ENCODE measurements at places on chromosomes 7 and 10. TPM values are rescaled to one million over a fixed set of nuclear protein-coding genes. Genes with fewer than 3 reads are reported as not detected.

DNA sequence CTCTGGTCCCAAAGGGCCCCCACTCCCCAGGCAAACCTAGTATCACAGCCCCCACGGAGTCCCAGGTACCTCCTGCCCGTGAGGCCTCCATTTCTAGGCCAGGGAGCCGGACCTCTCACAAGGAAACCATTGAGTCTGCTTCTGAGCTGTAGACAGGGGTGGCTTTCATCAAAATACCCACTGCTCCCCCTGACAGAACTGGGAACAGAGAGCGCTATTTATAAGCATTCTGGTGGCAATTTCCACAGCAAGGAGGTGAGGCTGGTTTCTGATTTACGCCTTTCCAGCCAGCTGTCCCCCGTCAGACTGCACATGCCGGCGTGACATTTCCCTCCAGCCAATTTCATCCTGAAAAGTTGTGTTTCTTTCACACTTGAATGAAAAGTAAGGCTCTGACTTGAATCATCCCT lies 407.5 kb upstream of the PRKCQ start:
- DNase-seq: no peak

GRCh38 chr7:157205438-157205837 lies 66.7 kb downstream of the UBE3C start:
- DNase-seq: no peak

- DNase-seq: no peak
These were observed 750 bp upstream of the CDK14 start for GRCh38 chr7:90595342-90595800.

DNA sequence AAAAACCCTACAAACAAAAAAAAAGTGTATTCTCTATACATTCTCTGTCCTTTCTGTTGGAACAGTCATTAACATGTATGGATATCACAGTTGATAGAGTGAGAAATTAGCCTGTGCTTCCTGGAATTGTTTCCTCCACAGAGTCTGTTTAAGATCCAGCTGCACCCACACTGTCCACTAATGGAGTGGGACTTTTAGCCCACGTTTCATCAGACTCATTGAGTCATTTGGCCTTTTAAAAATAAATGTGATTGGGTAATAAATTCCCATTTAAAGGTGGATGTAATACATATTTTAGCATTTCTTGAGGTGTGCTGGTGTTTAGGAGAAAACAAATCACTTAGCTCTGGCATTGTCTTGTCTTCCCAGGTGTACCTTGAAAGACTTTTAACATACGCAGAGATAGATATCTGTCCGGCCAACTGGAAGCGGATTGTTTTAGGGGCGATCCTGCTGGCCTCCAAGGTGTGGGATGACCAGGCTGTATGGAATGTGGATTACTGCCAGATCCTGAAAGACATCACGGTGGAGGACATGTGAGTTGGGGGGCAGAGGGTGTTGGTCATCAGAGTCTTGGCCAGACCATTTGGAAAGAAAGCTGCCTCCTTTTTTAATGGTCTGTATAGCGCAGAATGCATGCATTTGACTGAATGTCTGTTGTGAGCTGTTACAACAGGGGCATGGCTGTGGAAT lies 52.3 kb upstream of the GJD4 start:
- no peak for DNase-seq

- no peak for DNase-seq
These were observed 778.0 kb upstream of the AUTS2 start for GRCh38 chr7:68820321-68820720.

The DMTF1 gene
- polyA plus RNA-seq: 43.4 TPM

The PIK3CG gene
- 33.8 TPM for polyA plus RNA-seq

The ZP3 gene
- 1.9 TPM for polyA plus RNA-seq

The CD36 gene
- 3.9 TPM for polyA plus RNA-seq
